Fibroblast of skin of abdomen (primary cell): ENCODE measurements at places on chromosomes 11 and 22.

DNA sequence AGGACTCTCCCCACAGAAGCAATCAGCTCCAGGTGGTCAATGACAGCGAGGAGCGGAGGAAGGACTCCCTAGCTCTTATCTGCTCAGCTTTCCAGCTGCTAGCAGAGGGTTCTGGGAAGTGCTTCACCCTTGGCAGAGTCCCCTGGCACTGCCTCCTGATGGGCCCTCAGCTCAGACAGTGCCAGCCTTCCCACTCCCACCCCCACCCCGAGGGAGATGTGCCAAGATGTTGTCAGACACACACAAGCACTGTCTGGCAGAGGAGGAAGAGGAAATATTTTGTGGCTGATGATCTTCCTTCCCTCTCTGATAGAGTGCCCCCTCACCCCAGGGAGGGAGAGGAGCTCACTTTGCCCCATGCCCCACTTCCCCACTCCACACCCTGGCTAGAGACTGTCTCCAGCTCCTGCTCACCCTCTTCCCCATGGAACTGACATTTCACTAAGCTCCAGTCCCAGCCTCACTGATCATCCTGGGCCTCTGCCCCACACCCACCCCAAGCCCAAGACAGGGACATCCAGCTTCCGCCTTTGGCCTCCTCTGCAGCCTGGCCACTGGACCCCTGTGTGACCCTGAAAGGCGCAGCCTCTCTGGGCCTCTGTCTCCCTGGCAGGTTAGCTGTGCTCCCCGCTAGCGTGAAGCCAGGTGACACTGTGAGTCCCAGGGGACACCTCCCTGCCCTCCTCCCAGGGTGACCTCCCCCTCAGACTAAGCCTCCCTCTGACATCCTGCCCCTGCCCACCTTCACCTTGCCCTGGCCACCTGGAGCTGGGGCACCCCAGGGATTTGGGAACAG is 44.5 kb downstream of the SLCO2B1 start:
- DNase-seq: no peak

- no peak for DNase-seq
Measured at GRCh38 chr22:17706947-17707346, 67.3 kb downstream of the BID start.

- DNase-seq: no peak
Measured at GRCh38 chr22:24875862-24876506, 70.0 kb downstream of the SGSM1 start.

- DNase-seq: no peak
Measured at GRCh38 chr11:72591023-72591422, 83.2 kb downstream of the PDE2A start.

- peak; percentile 8 for DNase-seq
Measured at GRCh38 chr11:74948546-74948897, 369 bp downstream of the XRRA1 start.

DNA sequence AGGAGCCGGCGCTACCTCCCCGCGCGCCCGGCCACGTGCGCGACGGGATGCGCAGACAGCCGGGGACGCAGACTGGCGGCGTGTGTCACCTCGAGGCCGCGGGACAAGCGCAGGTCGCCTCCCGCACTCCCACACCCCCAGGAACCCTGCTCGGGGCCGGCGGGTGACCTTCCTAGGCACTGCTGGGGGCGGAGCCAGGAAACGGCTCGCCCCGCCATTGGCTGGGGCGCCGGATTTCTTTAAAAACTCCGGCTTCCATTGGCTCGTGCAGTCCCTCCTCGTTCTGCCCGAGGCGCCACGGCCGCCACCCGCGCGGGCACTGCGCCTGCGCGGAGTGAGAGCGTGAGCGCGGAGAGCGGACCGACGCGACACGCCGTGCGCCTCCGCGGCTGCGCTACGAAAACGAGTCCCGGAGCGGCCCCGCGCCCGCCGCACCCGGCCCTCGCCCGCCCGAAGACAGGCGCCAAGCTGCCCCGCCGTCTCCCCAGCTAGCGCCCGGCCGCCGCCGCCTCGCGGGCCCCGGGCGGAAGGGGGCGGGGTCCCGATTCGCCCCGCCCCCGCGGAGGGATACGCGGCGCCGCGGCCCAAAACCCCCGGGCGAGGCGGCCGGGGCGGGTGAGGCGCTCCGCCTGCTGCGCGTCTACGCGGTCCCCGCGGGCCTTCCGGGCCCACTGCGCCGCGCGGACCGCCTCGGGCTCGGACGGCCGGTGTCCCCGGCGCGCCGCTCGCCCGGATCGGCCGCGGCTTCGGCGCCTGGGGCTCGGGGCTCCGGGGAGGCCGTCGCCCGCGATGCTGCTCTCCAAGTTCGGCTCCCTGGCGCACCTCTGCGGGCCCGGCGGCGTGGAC is at the start of gene PIM3:
TSS of gene PIM3 (plus strand) at position 614 of the 846 bp plus-strand sequence. CDS start at position 790, 176 bp downstream.
- DNase-seq: peak; percentile 97

DNA sequence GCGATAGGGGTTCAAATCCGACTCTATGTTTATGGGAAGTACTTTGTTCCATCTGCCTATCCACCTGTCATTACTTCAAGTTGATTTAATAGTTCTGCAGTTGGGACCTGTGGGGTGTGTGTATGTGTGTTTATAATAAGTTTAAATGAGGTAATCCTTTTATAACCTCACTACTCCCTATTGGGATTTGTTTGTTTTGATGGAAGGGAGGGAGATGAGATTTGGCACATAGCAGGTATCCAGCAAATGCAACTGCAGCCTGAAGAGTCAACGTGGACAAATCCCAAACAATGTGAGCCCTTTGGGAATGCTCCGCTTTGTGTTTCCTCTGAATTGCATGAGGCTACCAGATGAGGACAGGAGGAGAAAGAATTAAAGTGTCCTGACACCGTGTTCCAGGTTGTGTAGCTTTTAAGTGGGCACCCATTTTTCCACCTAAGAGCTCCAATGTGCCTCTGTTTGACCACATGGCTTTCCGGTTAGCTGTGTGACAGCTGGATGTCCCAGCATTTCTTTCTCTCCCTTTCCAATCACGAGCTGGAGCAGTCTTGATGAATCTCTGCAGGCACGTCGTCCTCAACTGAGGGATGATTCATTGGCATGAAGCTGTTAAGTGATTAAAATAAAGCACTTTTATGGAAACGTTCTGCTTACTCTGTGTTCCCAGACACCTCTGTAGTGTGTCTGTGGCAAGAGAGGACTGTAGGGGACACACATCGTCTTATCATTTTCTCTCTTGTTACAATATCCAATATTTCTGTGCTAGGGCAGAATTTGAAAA is 610.7 kb downstream of the NTM start:
- peak; percentile 46 for DNase-seq

- DNase-seq: no peak
Measured at GRCh38 chr11:69475866-69476471, 5.5 kb upstream of the LINC01488 start.

GRCh38 chr11:19511413-19512183 is 201.0 kb upstream of the NAV2 start:
- DNase-seq: no peak
